ENCODE measurements at places on chromosomes 2 and 18.

DNA sequence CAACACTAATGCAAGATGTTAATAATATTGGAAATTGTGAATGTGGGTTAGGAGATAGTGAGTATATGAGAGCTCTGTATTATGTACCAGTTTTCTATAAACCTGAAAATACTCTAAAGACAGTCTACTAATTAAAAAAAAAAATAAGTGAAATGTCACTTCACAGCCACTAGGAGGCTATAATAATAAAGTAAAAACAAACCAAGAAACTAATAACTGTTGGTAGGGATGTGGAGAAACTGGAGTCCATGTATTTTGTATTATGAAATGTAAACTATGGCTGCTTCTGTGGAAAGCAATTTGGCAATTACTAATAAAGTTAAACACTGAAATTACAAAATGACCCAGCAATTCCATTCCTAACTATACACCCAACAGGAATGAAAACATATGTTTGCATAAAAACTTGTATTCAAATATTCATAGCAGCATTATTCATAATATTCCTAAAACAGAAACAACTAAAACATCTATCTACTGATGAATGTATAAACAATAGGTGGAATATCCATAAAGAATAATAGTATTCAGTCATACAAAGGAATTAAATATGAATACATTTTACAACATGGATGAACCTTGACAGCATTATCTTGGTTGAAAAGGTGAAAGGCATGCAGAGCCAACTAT, 36.2 kb downstream of the CCDC178 start:
- no peak for DNase-seq

- DNase-seq: no peak
Observed at GRCh38 chr2:96788442-96789244, 27.4 kb upstream of the CNNM3 start.

DNA sequence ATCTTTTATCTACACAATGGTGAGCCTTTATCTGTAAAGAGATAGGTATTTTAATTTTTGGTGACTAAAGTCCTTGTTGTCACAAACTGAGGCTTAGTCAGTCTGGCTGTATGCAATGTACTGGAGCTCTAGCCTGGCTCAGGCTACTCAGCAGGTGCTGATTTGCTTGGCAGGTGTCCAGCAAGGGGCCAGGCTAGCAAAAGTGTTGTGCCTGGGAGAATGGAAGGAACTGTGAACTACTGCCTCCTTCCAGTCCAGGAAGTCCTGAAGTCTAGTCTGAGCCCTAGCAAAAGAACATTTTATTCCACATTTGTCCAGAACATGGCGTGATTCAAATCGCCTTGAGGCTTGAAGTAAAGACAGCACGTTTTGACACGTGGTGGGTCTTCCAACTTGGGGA, 260.5 kb downstream of the CCDC85A start:
- no peak for DNase-seq

DNA sequence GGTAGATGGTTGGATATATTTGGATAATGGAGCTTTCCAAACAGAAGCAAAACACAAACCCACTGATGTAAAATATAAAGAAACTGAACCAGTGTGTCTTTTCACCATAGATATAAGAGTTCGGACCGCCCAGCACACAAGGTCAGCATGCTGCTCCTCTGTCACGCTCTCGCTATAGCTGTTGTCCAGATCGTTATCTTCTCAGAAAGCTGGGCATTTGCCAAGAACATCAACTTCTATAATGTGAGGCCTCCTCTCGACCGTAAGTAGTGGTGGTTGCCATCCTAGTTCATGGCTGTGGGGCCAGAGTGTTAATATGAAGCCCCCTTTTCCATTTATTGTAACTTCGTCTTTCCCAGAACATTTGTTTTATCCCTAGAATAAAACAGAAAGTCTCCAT, 125.2 kb upstream of the LYPD6 start:
- no peak for DNase-seq

GRCh38 chr2:10834068-10834655, 21.6 kb upstream of the PDIA6 start:
- no peak for DNase-seq

GRCh38 chr2:129212299-129212958, 767.0 kb upstream of the RAB6C start:
- no peak for DNase-seq

DNA sequence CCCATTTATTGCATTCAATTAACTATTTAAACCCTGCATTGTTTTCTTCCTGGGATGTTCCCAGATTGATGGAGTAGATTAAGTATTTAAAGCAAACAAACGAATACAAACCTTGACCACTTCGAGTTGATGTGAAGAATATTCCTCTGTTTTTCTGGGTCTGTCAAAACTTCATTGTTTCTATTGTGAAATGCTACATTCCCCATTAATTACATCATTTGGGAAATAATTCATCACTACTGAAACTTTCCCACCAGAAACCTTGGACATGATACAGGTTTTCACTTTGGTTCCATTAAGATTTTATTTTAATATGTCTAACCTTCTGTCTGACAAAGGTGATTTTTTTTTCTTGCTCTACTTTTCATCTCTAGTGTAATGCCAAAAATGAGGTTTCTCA, 365.1 kb upstream of the ETAA1 start:
- no peak for DNase-seq

- DNase-seq: no peak
Observed at GRCh38 chr2:28684142-28684858, 67.3 kb upstream of the PPP1CB start.

DNA sequence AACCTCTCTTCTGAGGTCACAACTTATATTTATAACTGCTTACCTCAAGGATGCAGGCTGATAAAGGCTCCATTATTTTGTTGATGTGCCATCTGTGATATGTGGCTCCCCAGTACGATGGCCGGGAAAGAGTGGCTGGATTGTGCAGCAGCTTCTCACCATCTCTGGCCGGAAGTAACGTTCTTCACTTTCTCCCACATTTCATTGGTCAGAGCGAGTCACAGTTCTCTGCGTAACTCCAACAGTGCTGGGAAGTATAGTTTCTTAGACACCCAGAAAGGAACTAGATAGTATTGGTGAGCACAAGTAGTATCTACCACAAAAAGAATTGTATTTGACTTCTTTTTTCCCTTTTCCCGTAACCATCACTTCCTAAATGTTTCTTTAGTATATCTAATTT, 28.7 kb downstream of the ZSWIM2 start:
- DNase-seq: no peak

- DNase-seq: no peak
Observed at GRCh38 chr2:25378731-25379490, 37.2 kb upstream of the DNMT3A start.
